ENCODE measurements at places on chromosomes 7 and 10.

DNA sequence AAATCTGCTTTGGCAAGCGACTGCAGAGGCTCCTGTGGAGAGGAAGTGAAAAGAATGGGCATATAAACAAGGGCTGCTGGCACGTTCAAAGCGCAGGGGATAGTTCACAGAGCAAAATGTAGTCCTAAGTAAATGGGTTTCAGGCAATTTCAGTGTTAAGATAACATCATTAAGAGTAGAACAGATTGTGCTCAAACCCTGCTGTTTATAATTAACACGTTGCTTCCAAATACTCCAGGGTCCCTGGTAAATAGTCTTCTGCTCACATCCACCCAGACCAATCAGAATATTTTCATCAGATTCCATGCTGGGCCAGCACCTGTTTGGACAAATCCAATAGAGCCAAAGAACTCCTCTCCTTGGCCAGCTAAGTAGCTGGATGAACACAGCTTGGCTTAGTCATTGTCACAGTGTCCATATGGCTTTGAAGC is 81.4 kb downstream of the ORC5 start:
- DNase-seq = no peak

GRCh38 chr7:102973096-102973802 is 60.4 kb downstream of the LRRC17 start:
- DNase-seq = no peak

DNA sequence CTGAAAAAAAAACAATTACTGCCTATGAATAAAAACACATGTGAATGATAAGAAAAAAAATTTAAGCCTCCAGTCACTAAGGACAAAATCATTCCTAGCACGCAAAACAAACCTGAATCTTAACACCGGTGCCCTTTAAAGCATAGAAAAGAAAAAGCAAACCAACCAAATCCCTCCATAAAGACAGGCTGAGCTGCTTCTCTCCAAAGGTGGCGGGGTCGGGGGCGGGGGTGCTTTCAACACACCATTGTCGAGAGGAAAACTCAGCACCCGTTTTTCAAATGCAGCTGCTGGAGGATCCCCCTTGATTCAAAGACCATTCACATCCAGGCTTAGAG is 1.4 kb downstream of the ST8SIA6 start:
- DNase-seq = no peak

DNA sequence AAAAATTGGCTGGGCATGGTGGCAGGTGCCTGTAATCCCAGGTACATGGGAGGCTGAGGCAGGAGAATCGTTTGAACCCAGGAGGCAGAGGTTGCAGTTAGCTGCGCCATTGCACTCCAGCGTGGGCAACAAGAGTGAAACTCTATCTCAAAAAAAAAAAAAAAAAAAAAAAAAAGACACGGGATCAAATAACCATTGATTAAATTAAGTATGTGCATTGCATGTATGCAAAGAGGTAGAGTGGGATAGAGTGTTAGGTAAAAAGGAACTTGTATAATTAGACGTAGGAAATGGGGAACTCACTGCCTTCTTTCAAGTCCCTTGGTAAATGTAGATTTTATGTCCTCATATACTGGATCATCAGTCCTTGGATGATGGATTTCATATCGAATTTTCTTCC is 13.1 kb downstream of the VCL start:
- no peak for DNase-seq

DNA sequence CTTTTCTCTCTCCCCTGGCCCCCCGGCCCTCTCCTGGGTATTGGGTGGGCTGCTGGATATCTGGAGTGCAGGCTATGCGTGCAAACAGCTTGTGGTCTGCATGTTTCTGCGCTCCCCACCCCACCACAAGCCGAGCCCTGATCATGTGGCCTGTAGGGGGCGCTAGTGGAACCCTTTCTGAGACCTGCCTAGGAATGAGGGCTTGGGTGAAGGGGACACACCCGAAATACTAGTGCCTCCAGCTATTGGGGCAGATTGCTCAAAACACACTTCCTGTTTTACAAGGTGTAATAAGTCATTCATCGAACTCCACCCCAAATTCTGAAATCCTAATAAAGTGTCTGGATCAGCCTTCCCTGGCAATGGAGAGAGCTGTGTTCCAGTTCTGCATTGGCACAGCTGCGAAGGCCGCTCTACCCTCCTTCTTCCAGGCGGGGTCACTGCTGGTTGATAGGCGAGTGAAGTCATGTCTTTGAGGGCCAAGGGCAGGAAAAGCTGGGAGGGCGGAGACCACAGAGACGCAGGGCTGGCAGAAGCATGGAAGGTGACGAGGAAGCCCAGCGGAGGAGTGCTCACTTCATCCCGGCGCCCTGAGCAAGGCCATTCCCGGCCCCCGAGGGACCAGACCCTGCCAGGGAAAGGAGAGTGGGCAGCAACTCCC is 19.8 kb upstream of the PRRT4 start:
- DNase-seq = peak; percentile 57

DNA sequence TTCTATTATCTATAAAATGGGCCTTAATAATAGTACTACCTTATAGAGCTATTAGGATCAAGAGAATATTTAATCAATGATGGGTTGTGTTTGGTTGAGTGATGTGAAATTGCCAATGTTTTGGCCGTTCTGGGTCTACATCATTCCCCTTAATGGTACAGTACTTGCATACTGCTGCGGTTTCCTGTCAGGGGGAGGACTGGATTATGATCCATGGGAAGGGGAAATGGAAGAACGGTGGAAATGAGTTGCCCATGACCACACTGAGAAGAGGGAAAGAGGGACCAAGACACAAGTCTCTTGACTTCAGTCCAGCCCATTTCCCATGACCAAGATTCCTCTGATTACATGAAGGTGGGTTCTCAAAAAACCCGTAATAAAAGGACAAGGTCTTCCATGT is 999 bp upstream of the MRPS24 start:
- no peak for DNase-seq

- no peak for DNase-seq
Measured at GRCh38 chr7:46478046-46478445, 557.0 kb upstream of the IGFBP3 start.

- no peak for DNase-seq
Measured at GRCh38 chr10:43653746-43654145, 5.1 kb upstream of the ZNF32 start.

GRCh38 chr7:149498811-149499210 is 1.2 kb upstream of the ZNF746 start:
- DNase-seq = no peak

GRCh38 chr10:70571636-70572439 is 30.7 kb downstream of the PRF1 start:
- DNase-seq = no peak

- no peak for DNase-seq
Measured at GRCh38 chr10:71590781-71591350, 128.7 kb downstream of the C10orf105 start.

DNA sequence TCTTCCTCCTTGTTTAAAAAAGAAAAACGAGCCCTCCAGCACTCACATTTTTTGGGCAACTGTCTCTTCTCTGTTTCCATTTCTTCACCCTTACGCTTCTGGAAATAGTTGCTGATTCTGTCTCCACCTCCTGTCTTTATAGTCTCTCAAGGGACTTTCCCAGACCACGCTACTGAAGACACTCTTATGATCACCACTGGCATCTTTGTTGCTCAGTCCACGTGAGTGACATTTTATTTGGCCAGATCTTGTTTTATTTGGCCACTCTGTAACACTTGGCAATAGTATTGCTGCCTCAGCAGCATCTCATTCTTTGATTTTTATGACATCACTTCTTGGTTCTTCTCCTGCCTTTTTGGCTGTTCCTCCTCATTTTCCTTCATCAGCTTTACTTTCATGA is 21.6 kb upstream of the NME8 start:
- no peak for DNase-seq

GRCh38 chr10:107767185-107767584 is 602.7 kb upstream of the SORCS1 start:
- no peak for DNase-seq

DNA sequence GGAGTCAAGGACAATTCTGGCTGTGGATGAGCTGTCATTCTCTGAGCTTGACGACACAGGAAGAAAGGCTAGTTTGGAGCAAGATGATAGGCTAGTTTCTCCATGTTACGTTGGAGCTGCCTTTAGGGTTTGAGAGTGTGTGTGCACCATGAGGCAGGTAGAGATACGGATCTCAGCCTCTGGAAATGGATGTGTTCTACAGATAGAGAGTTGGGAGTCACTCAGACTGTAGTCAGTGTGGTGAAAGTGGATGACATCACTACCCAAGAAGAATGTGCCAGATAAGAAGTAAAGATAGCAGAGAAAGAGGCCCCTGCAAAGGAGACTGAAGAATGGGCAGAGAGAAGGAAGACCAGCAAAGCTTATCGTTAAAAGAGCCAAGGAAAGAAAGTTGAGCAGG is 42.4 kb downstream of the PNLIPRP3 start:
- no peak for DNase-seq

- DNase-seq = peak; percentile 23
Measured at GRCh38 chr10:17023386-17024298, 106.0 kb downstream of the CUBN start.

GRCh38 chr10:54131833-54132232 is 669.2 kb downstream of the PCDH15 start:
- DNase-seq = no peak

- no peak for DNase-seq
Measured at GRCh38 chr7:855686-856369, 20.5 kb upstream of the GET4 start.

DNA sequence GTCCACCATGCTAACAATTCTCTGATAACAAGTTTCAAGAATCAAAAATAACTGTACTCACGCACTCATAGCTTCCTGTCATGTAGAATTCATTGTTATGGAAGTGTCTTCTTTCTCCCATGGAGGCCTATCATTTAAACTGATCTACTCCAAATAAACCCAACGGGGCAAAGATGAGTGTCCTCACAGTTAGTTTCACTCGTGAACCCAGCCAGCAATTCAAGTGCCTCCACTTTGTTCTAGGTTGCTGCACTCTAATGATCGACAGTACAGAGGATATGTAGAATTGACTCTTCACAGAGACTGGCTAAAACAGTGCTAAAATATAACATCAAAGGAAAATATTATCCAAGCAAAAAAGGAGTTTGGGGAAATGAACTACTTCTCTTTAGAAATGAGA is 111.4 kb downstream of the LRRN3 start:
- no peak for DNase-seq

DNA sequence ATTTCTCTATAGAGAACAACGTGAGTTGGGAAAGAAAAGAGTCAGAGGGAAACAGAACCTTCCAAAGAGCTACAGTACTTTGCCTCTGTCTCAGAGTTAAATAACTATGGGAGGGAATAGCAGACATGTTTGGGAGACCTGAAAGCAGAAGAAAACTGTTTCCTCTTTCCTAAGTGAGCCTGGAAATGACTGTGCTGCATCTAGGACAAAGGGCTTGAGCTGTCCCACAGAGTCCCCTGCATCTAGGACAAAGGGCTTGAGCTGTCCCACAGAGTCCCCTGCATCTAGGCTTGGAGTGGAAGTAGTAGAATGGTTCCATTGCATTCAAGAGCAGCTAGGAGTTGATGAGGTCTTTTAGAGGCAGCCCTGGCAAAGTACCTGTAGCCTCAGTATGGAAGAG is 149.7 kb downstream of the DKK1 start:
- DNase-seq = no peak

DNA sequence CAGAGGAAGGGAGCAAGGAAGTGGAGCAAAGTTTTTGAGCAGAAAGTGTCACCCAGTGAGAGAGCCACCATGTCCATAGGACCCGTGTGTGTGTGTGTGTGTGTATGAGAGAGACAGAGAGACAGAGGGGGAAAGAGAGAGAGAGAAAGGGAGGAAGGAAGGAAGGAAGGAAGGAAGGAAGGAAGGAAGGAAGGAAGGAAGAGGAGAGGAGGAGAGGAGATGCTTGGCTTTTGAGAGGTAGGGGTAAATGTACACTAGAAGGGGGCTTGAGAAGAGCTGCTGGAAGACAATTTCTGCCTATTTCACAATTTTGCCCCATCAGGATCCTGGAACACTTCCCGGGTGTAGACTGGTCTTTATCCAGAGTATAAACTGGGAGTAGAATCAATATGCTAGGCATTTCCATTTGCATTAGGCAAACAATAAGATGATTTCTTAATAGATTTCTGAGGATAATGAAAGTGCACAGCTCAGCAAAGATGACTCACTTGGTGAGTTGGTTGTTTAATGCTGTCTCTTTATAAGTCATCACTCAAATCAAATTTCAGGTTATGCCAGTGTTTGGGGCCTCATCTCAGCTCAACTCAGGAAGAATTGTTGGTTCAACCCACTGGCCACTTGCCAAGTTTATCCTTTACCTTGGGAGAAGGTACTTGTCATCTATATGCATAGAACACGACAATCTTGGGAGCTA is 70.0 kb upstream of the FAM13C start:
- DNase-seq = no peak

GRCh38 chr10:133375357-133376115 is 2.4 kb upstream of the ECHS1 start:
- DNase-seq = no peak

- DNase-seq = no peak
Measured at GRCh38 chr10:44316922-44317215, 68.0 kb downstream of the CXCL12 start.

DNA sequence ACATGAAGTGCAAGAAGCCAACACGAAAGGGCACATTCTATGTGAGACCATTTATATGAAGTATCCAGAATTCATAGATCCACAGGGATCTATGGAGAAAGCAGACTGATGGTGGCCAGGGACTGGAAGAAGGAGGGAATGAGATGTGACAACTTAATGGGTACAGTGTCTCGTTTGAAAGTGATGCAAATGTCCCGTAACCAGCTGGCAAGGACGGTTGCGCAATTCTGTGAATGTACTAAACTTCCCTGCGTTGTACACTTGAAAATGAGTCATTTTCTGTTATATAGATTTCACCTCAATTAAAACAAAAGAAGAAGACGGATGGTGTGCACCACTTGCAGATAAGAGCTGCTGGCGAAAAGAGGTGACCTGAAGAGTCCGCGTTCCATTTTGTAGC is 861.1 kb downstream of the TYW1 start:
- DNase-seq = no peak

- no peak for DNase-seq
Measured at GRCh38 chr10:58269782-58270290, 874 bp downstream of the CISD1 start.

- peak; percentile 62 for DNase-seq
Measured at GRCh38 chr10:93080350-93081046, 6.8 kb downstream of the CYP26A1 start.

- no peak for DNase-seq
Measured at GRCh38 chr10:68208424-68209042, 23.4 kb downstream of the ATOH7 start.

DNA sequence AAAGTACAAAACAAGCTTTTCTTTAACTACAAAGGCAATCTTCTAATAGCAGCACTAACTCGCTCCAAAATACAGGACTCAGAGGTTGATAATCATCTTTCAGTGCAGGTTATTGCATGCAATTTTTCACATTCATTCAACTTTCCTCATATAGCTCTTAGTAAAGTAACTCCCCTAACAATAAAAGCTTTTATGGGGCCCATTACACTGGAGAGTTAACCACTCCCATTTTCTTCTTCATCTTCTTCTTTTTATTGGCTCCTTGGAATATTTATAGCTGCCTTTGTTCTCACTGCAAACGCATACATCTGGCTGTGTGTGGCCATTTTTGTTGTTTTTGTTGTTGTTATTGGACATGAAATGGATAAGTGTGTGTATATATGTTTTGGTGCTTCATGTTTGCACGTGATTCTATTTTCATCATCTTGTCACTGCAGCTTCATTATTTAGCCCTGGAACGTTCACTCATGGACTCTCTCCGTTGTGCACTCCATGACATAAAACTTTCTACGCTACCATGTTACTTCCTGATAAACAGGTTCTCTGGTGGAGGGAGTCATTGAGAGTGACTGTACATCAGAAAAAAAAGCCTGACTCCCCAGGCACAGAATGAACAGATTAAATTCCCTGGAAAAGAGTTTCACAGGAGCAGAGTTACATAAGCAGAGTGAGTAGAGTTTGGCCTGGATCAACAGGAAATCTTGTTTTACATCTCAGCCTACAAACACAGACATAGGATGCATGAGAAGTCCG is 236.4 kb upstream of the SP4 start:
- no peak for DNase-seq
